NCI-H526 (cell line): ENCODE measurements at places on chromosomes 6 and 20.

- DNase-seq = no peak
Observed at GRCh38 chr6:138568997-138569396, 69.7 kb upstream of the NHSL1 start.

DNA sequence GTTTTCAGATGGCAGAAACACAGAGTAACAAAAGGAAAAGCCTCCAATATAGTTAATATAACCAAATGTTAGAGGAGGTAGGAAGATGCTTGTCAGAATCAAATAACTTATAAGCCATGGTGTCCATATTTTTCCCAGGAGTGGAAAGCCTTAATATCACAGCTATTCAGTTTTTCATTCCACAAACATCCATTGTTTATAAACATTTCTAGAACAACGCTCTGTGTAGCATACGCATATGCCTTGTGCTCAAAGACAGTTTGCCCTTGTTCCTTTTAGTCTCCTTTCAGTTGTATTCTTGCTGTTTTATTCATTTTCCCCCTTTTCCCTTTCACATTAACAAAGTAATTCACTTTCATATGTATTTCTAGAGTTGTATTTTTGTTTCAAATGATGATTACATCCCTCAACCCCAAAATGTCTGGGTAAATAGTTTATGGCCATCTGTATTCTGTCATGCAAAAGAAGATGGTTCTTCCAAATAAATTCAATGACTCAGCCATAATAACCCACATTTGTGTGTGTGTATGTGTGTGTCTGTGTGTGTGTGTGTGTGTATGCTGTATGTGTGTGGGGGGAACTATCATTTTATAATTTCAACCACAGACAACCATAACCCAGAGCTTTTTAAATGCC, 455.7 kb upstream of the SOX4 start:
- DNase-seq = no peak

DNA sequence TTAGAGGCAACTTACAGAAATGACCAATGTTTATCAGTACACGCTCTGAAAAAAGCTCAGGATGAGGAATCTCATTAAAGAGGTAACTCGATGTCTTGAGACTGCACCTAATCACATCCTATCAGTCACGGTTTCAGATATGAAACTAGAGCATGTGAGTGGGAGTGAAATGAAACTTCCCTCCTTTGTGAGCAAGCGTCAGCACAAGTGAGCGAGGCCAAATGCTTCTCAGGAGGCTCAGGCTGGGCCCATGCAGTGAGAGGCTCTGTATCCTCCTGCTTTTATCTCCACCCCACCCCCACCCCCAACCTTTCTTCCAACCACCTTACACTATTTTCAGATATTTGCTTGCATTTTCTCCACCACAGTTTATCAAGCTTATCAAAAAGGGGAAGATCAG, 140.8 kb upstream of the RIMS1 start:
- DNase-seq = no peak

- no peak for DNase-seq
Observed at GRCh38 chr6:110537208-110538123, 61.1 kb upstream of the SLC22A16 start.

- DNase-seq = no peak
Observed at GRCh38 chr6:158290659-158291058, 21.6 kb upstream of the TULP4 start.

- DNase-seq = no peak
Observed at GRCh38 chr6:157579467-157580031, 198.6 kb downstream of the ZDHHC14 start.

DNA sequence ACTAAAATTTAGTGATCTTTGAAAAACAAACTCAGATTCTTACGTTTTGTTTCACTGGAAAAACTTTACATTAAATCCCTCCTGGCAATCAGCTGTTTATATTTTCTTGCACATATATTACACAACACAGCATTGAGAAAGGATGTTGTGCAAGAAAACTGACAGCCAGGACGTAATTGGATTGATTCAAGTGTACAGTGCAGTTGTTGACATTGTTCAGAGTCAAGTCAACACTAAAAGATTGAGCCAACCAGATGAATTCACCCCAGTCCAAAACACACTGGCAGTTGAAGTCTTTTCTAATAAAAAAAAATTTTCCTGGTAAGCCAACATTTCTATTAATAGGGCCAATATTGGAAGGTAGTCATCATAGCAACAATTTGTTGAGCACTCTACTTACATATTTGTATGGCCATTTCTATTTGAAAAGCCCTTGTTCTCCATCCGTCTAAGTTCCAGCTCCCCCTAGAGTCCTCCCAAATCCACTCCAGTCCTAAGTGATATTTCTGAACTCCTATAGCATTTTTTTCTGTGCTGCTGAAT, 20.9 kb upstream of the VNN1 start:
- peak; percentile 8 for DNase-seq

DNA sequence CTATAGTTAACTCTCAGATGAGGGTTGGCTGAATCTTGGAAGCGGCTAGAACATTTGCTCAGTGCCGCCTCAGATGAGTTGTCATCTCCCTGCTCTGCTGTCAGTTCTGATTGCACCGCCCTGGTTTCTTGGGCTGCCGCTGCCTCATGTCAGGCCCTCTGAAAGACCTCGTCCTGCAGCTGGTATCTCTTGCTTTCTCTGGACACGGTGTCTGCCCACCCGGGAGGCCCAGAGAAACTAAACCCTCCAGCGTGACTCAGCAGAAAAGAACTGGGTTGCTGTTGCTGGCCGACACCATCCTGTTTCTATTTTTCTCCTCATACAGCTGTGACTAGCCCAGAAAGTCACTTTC, 355.4 kb downstream of the CD83 start:
- DNase-seq = no peak

GRCh38 chr20:3101737-3102574, 17.4 kb upstream of the AVP start:
- DNase-seq = no peak

DNA sequence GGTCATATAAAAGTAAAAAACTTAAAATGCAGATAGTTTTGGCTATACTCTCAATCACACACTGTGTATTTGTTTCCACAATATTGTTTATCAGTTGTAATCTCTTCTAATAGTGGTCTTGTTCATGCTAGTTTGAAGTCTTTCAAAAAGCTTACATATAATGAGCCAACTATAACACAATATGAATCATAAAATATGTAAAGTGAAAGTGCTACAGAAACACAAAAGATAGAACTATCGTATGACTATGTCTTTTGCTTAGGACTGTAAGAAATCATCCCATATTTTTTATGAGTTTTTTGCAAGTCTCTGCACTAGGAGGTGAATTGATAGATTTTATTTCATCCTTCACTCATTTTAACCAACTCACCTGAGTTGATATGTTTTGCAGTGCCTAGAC, 136.0 kb downstream of the MMUT start:
- no peak for DNase-seq

DNA sequence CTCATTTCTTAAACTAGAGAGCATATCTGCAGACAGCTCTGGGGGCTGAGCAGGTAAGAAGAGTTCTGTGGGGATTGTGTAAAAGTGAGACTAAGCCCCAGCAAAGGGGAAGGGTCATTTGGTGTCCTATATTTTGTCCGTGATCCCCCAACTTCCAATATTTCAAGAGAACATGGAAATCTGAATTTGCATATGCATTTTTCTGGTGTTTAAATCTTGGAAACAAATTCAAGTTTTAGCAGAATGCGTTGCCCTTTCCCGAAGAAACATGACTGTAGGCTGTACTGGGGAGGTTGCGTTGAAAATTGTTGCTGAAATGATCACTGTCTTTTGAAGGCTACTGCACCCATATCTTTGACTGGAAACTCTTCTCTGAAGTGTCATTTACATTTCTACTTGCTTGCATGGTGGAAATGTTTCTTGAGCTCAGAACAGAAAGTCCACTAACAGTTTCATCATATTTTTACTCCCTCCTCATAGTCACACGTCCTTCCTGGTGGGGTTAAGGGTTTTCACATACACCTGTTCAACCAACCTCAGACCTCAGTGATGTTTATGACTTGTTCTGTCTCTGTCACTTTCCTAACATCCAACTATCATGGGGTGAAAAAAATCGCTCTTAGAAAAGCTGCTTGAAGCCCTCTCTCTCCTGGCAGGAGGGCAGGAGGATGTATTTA, 140.3 kb downstream of the BCAS1 start:
- DNase-seq = no peak

GRCh38 chr20:8740265-8740664, 328.6 kb upstream of the PLCB4 start:
- no peak for DNase-seq

DNA sequence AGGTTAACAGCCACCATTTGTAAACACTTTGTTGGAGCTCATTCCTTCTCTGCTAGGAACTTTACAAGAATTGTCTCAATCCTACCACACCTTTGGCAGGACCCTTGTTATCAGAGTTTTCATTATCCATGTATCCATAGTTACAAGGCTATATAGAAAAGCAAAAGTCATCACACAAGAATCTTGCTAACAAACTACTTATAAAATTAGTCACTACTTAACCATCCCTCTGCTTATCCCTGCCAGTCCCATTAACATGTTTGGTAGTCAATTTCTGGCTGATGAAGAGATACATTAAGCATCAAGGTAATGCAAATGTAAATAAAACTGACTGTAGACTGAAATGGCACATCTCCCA, 10.4 kb downstream of the ZSWIM3 start:
- DNase-seq = no peak

DNA sequence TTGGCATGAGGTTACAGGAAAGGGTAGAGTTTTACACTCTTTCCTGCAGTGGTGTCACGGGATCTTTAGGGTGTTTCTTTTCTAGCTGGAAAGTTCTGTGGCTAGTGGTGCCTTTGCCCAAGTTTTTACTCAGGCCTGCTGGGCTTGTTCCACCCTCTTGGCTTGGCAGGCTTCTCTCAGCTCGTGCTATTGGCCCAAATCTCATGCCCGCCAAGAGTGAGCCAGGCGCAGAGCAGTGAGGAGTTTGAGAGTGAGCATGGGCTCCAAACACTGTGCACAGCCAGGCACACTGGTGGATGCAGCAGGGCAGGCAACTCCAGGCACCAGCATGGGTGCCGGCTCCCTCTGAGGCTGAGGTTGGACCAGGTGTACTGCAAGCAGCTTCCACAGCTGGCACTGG, 206.5 kb downstream of the SAMD5 start:
- DNase-seq = no peak

DNA sequence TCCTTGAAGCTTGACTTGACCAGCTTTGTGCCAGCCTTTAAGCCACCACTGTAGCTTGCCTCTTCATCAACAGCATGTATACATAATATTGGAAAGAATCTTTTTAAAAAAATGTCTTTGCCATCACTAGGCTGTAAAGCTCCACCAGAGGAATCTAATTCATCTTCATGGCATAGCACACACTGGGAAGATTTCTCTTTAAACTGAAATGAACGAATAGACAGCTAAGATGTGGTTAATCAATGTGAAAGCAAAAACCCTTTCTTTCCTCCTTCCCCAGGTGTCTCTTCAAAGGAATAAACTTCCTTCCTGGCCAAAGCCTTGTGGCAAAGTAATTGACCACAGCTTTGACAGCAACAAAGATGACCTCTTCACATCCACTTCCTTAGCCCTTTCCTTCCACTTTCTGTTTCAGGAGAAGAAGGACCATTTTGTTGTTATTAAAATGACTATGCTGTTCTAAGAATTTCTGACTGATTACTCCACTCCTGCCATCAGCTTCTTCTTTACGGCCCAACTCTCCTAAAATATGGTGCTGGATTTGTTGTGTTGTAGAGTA, 428.7 kb upstream of the SOX4 start:
- no peak for DNase-seq

DNA sequence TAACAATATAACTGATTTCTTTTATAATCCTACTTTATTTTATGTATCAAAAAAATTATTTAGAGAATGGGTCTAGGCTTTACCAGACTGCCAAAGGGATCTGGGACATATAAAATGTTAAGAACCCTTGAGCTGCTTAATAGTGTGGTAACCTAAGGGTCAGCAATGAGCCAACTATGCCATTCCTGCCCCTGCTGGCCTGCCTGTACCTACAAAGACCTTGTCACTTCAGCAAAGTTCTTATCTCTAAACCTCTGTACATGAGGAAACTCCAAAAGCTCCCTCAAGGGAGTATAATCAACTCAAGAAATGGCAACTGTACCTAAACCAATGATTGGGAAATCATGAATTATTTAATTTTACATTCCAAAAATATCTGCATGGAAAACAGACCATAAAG, 266.9 kb downstream of the PKHD1 start:
- no peak for DNase-seq

DNA sequence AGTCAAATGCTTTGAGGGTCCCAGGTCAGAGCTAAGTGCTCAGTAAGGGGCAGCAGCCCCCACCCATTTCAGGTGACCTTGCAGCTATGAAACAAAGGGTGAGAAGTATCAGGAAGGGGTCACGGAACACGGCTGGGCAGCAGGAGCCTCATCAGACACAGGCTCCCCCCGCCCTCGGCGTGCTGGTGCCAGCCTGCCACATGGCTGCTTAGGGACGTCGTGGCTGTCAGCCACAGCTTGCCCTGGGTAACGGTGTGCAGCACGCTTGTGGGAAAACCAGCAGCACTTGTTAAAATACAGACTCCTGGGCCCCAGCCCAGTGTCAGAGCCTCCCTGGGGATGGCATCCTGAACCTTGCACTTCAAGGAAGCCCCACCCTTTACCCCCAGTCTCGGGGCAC, 39.3 kb downstream of the SSR1 start:
- DNase-seq = no peak

- peak; percentile 91 for DNase-seq
Observed at GRCh38 chr6:98828941-98829411, 5.4 kb upstream of the POU3F2 start.

- no peak for DNase-seq
Observed at GRCh38 chr20:47713878-47714450, 71.3 kb downstream of the SULF2 start.

DNA sequence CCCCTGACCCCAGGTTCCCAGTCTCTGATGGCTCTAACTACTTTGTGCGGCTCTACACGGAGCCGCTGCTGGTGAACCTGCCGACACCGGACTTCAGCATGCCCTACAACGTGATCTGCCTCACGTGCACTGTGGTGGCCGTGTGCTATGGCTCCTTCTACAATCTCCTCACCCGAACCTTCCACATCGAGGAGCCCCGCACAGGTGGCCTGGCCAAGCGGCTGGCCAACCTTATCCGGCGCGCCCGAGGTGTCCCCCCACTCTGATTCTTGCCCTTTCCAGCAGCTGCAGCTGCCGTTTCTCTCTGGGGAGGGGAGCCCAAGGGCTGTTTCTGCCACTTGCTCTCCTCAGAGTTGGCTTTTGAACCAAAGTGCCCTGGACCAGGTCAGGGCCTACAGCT, 9.6 kb downstream of the PIGT start:
- DNase-seq = no peak

GRCh38 chr20:704726-705125, 29.1 kb upstream of the SCRT2 start:
- no peak for DNase-seq

DNA sequence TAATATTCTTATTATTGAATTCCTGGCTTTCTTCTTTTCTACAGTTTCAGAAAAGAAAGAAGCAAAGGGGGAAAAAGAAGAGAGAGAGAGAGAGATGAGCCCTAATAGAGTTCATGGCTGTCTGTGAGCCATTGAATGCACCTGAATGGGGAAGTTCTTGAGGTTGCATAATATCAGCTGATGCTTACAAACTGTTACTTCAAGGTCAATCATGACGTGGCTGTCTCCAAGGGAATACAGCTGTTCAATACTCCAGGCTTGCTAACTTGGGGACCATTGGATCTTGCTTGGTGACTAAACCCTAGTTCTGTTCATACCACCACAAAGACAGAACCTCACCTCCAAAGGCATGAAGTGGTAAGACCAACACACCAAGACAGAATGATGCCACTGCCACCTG, 180.4 kb downstream of the ADGRG6 start:
- no peak for DNase-seq

- DNase-seq = no peak
Observed at GRCh38 chr6:168983925-168984324, 269.7 kb downstream of the THBS2 start.
